Hypothalamus (tissue), 51 donors: ENCODE measurements at places on chromosomes 2 and 18.

DNA sequence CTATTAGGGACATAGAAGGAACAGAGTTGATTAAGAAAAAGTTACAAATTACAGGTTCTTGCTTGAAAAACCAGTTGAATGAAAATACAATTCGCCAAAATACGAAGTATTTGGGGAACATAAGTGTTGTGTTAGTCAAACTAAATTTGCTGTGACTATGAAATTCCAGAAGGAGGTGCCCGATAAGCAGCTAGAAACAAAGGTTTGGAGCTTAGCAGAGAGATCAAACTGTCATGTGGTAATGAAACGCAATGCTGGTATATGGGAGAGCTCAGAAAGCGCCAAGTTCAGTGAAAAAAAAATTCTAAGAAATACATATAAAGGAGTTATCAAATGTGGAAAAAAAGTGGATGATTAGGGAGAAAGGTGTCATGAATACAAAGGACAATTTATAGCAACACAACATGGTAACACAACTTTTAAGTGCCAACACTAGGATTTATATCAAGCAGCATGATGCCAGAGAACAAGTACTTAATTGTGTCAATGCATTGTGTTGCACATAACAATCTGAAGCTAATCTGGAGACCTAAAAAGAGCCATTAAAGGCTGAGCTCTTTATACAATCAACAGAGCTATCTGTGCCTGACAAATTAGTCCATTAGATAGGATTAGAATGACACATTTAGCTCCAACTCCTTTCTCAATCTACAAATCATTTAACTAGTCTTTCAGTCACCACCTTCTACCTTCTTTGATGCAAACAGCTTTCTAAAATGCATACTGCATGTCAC, 31.2 kb downstream of the SMAD2 start:
- no peak for DNase-seq

DNA sequence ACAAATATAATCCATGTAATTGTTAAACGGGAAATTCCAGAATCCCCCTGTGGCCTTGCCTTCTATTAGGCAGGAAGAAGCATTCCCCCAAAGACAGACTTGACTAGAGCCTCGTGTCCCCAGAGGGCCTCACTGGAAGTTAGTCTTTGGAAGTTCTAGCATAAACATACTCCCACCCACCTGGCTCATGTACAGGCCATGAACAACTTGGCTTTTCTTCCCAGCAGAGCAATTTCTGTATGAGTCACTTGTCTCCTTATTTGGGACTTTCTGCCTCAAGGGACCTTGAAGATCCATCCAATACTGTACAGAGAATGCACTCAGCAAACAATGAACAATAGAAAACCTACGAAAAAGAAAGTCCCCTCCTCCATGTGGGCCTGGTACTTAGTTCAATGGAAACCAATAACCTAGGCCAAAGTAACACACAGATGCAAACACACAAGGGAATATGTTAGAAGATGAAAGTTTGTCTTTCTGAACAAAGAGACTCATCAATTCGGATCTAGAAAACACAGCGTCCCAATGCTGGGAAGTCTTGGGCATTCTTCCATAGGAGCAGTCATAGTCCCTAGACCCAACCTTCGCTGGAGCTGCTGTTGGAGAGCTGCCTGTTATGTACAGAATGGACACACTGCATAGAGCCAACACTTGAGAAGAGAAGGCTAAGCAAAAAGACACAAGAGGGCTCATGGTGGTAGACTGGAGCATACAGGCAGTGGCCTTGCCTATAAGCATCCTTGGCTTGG, 303.5 kb downstream of the HRH4 start:
- DNase-seq: no peak

- DNase-seq: no peak
These were observed 163.6 kb downstream of the PTPRM start for GRCh38 chr18:7730682-7731081.

DNA sequence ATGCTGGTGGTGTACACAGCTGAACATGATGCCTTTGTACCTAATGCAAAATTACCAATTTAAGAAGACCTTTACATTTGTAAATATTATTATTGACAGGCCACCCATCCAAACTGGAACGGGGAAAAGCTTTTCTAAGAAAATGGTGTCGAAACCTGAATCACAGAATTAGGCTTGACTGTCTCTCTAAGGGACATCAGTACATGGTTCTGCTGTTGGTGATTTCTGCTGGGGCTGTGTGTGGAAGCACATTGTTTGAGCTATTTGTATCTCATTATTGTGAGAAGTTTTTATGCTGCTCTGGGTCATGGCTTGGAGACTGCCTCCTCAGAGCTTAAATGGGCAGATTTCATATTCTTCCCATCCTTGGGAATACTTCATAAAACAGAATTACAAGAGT, 420.9 kb upstream of the POU3F3 start:
- no peak for DNase-seq

DNA sequence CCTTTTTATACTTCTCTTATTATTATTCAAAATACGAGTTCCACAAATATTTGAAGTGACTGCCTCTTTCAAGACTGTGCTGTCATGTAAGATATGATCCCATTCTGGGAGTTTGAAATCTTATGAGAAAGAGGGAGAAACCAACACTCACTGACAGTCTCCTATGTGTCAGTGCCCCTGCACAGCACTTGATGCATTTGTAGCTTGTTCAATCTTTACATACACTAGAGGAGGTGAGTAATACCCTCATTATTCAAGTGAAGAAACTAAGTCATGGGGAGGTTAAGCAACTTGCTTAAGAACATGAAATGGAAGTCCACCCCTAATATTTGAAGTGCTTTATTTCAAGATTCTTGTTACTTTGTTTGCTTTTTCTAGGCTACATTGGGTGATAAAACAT, 459.5 kb upstream of the FANCL start:
- DNase-seq: no peak

GRCh38 chr2:28231110-28231631, 161.5 kb upstream of the FOSL2 start:
- no peak for DNase-seq

- DNase-seq: no peak
These were observed 26.0 kb upstream of the GLI2 start for GRCh38 chr2:120709608-120710041.

- DNase-seq: no peak
These were observed 11.8 kb upstream of the SULT1C3 start for GRCh38 chr2:108228006-108228405.

- no peak for DNase-seq
These were observed 727.3 kb downstream of the BCL11A start for GRCh38 chr2:59826177-59826576.

GRCh38 chr18:49842656-49843055, 29.3 kb upstream of the ACAA2 start:
- DNase-seq: no peak

GRCh38 chr2:5473635-5474034, 218.5 kb upstream of the SOX11 start:
- no peak for DNase-seq

DNA sequence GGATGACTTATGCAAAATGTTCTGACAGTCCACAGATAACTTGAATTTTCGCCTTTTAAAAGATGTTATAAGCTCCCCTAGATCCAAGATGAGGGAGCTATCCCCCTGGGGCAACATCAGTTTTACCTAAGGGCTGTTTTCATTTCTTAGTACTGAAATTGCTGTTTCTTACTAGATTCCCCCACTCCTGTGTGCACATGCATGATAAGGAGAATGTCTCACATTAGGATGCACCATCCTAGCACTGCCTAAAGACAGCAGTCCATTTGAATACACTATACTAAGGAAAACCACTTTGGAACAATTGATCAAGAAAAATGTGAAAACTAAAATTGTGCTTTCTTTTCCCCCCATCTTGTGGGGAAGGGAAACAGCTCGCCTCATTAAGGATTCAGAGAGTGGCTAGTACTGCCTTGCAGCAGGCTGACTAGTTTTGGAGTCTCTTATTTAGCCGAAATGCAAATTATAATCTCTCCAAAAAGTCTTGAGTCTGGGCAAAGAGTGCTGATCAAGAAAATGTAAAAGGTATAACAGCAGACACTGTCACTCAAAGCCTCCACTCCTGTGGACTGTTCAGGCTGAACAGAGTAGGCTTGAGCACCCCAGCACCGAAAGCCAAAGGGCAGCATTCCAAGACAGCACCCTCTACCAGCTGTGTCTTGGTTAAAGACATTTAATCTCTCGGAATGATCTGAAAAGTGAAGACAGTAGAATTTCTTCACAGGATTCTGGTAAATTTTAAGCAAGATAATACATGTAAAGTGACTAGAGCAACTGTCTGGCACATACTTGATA, 65.0 kb downstream of the ZNF385B start:
- no peak for DNase-seq

DNA sequence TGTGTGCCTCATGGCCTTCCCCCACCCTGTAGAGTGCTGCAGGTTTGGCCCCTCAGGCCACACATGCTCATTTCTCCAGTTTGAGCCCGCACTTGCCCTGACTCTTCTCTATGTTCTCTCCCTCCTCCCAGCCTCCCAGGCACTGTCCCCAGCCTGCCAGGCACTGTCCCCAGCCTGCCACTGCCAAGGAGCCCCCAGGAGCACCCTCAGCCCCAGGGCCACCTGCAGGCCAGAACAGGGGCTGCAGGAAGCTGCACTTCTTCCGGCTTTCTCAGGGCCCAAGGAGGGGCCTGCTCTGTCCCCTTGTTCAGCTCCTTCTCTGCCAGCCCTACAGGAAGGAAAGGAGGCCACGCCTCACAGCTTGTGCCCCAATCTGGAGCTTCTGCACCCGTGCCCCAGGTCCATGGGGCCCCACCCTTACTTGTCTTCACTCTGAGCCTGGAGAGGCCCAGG, 31.6 kb downstream of the CYP26B1 start:
- no peak for DNase-seq

- DNase-seq: no peak
These were observed 9.0 kb upstream of the SFXN5 start for GRCh38 chr2:73080321-73081131.

GRCh38 chr2:168545439-168546082, 89.5 kb downstream of the CERS6 start:
- no peak for DNase-seq

- no peak for DNase-seq
These were observed 445.8 kb upstream of the RAB12 start for GRCh38 chr18:8163286-8163959.

GRCh38 chr2:42072349-42073118, 24.7 kb downstream of the PKDCC start:
- DNase-seq: no peak

DNA sequence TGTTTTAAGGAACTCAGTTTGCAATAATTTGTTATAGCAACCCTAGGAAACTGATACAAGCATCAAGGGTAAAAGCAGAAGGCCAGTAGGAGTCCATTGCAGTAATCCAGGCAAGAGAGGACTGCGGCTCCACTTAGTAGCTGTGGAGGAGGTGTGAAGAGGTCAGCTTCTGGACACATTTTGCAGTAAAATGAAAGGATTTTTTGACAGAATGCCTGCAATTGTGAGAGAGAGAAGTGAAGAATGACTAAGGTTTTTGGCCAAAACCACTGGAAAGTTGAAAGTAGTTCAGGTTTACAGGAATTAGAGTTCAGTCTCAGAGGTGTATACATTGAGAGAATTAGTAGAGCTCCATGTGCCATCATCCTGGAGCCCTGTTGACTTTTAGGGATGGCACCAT, 129.5 kb downstream of the RHBDD1 start:
- no peak for DNase-seq

GRCh38 chr18:8999872-9000271, 102.6 kb upstream of the NDUFV2 start:
- DNase-seq: no peak

DNA sequence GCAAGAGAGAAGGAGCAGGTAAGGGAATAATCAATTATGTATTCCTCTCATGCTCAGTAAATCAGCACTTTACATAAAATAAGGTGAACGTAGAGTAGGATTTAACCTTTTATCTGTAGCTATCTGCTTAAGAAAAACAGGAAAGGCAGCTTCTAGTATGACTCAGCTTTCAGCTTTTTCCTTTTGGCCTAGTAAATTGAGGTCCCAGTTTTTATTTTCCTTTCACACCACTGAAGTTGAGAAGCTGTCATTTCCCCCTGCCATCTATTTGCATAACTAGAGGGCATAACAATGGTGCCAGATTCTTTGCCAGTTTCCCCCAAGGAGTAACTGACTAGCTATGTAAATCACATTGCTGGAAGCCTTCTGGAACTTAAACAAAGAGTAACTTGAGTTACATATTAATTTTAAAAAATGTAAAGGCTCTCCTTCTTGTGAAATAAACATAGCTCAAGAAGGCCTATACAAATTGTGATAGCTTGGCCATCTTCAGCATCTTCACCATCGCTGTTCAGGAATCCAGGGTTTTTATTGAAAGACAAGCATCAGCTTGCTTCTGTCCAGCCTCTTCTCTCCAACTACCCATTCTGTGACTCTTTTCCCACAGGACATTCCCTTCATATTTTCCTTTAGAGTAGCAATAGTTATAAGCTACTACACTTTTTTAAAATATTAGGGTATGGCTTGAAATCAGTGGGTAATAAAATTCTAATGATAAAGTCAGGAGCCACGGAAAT, 97.0 kb downstream of the KYNU start:
- DNase-seq: no peak

GRCh38 chr2:3952866-3953516, 249.6 kb downstream of the DCDC2C start:
- no peak for DNase-seq

- no peak for DNase-seq
These were observed 471.8 kb upstream of the CWC22 start for GRCh38 chr2:180478883-180479282.

DNA sequence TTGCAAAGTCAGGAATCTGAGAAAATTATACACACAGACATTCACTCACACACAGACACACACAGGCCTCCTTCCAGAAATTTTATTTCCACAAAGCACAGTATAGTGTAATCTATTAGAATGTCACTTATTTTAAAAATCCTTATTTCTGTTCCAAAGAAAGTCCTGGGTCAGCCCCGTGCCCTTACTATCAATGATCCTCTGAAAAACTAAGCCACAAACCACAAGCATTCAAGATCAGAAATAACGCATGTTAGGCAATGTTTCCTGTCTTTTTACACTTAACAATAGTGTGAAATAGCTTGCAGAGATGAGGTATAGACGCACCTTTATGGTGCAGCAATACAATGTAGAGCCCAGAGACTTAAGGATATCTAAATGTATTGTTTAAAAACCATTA, 25.8 kb downstream of the TBC1D8 start:
- no peak for DNase-seq
